ENCODE measurements at places on chromosomes 16 and 17. TPM values are rescaled to one million over a fixed set of nuclear protein-coding genes. Genes with fewer than 3 reads are reported as not detected.

GRCh38 chr17:55705847-55706246 is 16.8 kb downstream of the TMEM100 start:
- no peak for DNase-seq

- DNase-seq: no peak
These were observed 231.4 kb upstream of the TNRC6C start for GRCh38 chr17:77727037-77727615.

- DNase-seq: no peak
These were observed 19.3 kb downstream of the SHMT1 start for GRCh38 chr17:18344021-18344420.

NDRG4 gene
- 0.91 TPM for total RNA-seq

GRCh38 chr17:51374209-51374608 is 113.9 kb downstream of the UTP18 start:
- DNase-seq: no peak

- DNase-seq: no peak
These were observed 100.7 kb downstream of the ABCC1 start for GRCh38 chr16:16050106-16050505.

GPATCH8 gene
- total RNA-seq: 41.9 TPM

DNA sequence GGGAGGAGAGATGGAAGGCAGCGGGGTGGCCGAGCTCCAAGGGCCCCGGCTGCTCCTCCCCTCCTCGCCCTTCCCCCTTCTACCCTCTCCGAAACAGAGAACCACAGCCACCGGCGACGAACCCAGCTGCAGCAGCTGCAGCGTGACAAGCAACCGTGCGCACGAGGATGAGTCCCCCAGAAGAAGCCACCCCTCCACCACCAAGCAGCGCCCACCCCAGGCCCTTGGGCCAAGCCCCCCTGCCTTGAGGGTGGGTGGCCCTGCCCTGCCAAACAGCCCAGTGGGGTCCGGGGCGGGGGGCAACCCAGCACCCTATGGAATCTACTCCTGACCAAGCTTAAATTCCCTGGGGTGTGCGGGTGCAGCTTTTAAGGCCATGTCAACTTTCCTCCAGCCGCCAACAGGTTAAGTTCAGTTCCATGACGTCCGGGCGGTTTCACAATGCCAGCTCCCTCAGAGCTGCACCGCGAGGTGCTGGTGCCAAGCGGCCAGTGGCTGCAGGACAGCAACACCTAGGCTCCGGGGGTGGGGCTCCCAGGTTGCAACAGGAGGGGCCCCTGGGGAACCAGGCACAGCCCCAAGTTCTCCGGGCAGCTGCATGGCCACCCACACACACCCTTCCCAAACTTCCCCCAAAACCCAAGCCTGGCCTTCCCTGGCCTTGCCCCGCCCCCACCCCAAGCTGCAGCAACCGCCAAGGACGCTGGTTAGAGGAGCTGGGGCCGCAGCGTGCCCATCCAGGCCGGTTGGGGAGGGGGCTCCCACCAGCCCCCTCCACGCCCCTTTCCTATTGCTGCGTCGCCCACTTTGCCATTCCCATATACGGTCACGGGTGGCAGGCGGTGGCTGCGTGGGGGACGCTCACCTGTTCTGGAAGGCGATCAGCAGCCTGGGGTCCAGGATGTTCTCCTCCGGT is 2.0 kb downstream of the CBX4 start:
- DNase-seq: no peak

DNA sequence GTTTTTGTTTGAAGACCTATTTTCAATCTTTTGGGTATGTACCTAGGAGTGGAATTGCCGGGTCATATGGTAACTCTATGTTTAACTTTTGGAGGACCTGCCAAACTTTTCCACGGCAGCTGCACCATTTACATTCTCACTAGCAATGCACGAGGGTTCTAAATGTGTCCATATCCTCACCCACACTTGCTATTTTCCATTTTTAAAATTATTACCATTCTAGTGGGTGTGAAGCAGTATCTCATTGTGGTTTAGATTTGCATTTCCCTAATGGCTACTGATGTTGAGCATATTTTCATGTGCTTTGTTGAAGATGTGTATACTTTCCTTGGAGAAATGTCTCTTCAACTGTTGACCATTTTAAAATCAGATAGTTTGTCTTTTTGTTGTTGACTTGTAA is 60.3 kb upstream of the HAPSTR1 start:
- DNase-seq: no peak
